Fibroblast of lung (primary cell): ENCODE measurements at places on chromosomes 1 and 21. TPM values are rescaled to one million over a fixed set of nuclear protein-coding genes. Genes with fewer than 3 reads are reported as not detected.

- DNase-seq: peak; percentile 63
These were observed 129.2 kb downstream of the PTPN14 start for GRCh38 chr1:214422137-214422671.

DNA sequence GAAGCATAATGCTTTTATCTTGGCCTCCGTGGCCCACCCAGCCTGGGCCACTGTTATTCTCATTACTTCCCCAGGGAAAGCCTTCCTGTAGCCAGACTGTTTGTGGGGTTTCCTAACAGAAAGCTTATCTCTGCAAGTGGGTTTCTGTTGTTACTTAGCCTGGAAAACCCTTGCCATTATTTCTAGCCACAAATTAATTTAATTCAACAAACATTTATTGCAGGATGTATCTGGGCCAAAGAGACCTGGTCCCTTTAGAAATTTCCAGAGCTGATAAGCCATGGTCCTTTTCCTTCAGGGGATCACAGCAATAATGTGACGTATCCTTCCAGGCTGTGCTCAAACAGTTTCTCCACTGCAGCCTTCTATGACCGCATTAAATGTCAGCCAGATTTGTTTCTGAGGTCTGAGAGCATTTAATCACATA lies 20.9 kb downstream of the TNN start:
- DNase-seq: no peak

DNA sequence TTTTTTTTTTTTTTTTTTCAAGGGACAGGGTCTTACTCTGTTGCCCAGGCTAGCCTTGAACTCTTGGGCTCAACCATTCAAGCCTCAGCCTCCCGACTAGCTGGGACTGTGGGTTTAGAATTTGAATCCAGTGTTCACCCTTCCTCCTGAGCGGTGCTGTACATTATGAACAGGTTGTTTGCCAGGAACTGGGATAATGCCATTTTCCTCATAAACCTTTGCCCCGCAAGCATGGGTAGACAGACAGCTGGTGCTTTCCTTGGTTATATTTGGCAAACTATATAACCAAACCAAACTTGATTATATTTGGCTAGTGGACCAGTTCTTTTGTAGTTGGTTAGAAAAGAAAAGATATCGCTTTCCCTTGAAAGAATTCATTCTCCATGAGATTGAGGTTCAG lies 54.9 kb downstream of the GALNT2 start:
- DNase-seq: no peak

DNA sequence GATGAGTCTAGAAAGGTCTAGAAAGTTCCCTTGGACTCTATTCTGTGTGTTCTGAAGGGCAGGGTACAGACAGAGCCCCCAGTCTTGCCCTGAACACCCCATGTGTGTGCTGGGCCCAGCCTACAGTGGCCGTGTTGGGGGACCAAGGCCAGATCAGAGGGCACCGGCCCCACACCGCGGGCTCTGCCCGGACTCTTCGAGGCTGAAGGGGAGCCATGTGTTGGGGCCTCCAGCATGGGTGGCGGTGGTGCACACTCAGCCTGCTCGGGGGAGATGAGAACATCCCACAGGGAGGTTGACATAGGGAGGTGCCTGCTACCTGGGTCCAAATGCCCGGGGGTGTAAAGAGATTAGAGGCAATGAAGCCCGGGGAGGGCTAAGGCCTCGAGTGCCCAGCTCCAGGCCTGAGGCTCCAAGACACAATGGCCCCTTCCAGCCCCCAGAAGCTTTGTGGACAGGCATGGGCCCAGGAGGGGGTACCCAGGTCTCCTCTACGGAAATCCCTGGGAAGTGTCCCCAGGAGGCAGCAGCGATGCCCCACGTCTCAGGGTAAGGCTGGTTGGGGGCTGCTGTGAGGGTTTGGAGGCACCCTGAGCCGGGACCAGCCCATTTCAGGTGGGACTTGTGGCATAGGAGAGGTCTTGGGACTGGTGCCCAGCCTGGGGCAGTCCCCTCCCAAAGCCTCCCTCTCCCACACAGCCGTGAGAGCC lies 12.1 kb downstream of the ARHGEF16 start:
- DNase-seq: no peak

GRCh38 chr1:228333739-228334115 lies 72.9 kb downstream of the TRIM11 start:
- no peak for DNase-seq

DNA sequence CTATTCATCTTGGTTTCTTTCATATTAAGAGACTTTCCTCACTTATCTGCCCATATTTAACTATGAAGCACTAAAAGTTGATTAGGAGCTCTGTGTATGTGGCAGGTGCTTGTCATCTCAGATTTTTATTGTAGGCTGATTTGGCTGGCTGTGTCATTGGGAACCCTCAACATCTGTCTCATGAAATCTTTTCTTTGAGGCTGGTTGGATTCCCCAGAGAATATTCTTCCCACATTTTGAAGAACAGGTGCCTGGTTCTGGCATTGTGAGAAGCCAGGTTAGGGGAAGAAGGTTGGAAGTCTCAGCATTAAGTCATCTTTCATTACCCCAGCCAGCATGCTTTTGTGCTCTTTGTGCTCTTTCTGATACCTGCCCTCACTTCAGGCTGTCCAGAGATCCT lies 37.1 kb downstream of the EEIG2 start:
- no peak for DNase-seq

LIPI gene
- total RNA-seq: not detected in 2 replicates
